ENCODE measurements at places on chromosomes 4 and X.

- peak; percentile 51 for DNase-seq
Observed at GRCh38 chr4:72468904-72469502, 100.0 kb downstream of the ADAMTS3 start.

- peak; percentile 90 for DNase-seq
Observed at GRCh38 chr4:121706595-121707021, 9.8 kb upstream of the ANXA5 start.

DNA sequence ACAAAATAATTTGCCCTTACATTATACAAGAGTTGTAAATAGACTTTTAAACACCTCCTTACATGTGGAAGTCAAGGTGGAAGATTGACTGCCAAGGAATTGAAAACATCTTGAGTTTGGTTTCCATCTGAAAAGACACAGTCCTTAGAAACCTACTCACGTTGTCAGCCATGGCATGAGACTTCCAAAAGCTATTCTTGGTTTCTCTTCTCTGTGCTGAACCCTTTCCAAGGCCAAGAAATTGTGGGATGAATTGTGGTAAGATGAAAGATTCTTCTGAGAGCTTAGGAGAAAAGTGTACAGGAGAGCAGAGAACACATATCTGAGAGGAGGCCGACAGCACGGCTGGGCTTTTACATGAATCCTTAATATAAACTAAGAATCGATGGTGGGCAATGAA, 370.0 kb downstream of the FBXW7 start:
- DNase-seq, result no peak

DNA sequence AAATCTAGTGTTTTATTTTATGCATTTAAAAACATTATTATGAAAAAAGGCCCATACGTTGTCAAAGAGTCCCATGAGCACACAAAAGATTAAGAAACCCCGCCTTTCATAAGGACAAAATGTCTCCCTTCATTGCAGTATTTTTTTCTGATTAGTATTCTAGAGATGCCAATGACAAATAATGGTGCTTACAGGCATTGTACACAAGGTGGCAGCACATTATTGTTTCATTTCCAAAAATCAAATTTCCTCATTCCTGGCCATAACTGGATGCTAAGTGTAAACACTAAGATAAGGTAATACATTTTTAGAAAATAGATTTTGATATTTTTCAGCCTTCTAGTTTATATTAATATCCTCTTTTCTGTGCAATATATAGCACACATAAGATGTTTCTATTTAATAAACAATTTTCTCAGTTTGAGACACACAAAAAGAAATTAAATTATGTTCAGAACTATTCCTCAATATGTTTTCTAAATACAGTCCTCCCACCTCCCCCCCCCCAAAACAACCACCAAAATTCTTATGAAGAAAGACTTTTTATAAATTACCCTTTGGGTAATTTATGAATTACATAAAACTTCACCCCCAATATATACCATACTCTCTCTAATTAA, 47.7 kb downstream of the TIGD2 start:
- DNase-seq, result peak; percentile 64

- DNase-seq, result no peak
Observed at GRCh38 chr4:111020961-111021360, 398.1 kb upstream of the PITX2 start.

DNA sequence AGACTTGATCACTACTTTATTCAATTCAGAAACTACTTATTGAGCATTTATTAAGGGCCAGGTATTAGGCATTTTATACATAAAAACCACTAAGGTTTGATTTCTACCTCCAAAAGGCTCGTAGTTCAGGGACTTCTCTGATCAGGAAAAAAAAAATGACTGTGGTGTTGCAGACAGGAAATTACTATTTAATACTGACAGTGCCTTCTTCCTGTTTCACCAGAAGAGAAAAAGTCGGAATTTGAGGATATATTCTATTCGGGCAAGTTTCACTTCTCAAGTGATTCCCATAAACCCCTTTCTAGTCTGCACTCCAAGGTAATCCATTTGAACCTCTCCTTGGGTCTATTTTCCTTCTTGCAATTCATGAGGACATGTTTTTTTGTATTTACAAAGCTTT, 15.3 kb upstream of the TASL start:
- no peak for DNase-seq

DNA sequence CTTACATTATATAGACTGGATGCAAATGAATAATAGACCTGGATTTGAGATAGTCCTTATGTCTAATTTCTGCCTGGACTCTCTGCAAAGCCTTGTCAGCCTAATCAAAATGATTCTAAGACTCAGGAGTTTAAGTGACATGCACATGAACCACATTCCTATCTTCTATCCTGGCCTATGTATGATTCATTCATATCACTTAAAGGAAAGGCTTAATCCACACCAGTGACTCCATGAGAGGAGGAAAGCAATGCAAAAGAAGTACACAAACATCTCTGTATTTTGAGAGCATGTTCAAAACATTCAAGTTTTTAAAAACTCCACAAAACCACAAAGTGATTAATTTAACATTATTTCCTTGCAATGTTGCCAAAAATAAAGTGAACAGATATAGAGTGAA, 14.6 kb downstream of the AMOT start:
- peak; percentile 13 for DNase-seq

DNA sequence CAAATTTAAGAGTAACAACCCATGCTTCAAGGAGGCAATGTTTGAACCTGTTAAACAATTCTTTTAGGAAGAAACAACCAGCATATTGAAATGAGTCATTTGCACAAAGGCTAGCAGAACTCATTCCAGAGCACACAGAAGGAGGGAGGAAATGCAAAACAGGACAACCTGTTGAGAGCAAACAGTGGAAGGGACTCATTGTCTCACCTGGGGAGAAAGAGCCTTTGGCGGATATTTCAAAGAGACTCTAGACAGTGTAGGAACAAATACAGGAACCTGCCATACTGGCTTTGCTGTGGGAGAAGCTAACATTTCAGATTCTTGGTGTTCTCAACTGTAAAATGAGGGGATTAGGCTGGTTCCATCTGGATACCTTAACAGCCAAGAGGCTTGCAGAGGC, 14.8 kb upstream of the RASGEF1B start:
- DNase-seq, result no peak

GRCh38 chr4:14925471-14925870, 76.8 kb upstream of the CPEB2 start:
- no peak for DNase-seq

GRCh38 chrX:152821145-152821765, 9.3 kb downstream of the CETN2 start:
- DNase-seq, result peak; percentile 38

- DNase-seq, result no peak
Observed at GRCh38 chr4:8888856-8889255, 17.2 kb upstream of the HMX1 start.

DNA sequence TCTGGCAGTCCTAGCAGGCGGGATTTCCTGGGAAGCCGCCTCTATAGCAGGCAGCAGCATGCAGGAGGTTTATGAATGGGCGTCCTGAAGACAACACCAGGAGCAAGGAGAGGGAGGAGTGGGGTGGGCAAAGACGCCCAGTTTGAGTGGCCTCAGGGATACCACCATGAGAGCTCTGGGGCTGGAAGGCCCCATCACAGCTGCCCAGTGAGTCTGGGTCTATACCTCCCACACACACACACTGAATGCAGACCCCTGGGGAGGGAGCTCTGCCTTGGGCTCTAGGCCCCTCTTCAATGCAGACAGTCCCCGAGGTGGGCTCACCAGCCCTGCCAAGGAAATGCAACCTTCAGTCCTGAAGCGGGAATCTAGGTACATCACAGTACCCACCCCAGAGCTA, 98.6 kb downstream of the AFAP1 start:
- DNase-seq, result no peak

DNA sequence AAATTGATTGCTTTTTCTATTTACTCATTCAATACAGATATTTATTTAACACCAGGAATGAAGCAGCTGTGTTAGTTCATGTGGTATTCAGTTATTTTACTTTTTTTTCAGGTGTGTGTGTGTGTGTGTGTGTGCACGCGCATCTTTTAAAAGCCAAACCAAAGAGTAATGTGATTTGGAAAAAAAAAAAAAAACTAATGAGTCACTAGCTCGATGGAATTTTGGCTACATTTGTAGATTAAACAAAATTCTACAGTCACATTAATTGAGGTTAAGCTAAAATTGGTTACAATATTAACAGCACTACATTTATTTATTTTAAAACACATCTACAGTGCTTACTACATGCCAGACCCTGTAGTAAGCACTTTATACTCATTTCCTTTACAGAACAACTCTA, 66.8 kb downstream of the HHIP start:
- peak; percentile 56 for DNase-seq

- no peak for DNase-seq
Observed at GRCh38 chrX:30895370-30895769, 6.3 kb upstream of the TAB3 start.

DNA sequence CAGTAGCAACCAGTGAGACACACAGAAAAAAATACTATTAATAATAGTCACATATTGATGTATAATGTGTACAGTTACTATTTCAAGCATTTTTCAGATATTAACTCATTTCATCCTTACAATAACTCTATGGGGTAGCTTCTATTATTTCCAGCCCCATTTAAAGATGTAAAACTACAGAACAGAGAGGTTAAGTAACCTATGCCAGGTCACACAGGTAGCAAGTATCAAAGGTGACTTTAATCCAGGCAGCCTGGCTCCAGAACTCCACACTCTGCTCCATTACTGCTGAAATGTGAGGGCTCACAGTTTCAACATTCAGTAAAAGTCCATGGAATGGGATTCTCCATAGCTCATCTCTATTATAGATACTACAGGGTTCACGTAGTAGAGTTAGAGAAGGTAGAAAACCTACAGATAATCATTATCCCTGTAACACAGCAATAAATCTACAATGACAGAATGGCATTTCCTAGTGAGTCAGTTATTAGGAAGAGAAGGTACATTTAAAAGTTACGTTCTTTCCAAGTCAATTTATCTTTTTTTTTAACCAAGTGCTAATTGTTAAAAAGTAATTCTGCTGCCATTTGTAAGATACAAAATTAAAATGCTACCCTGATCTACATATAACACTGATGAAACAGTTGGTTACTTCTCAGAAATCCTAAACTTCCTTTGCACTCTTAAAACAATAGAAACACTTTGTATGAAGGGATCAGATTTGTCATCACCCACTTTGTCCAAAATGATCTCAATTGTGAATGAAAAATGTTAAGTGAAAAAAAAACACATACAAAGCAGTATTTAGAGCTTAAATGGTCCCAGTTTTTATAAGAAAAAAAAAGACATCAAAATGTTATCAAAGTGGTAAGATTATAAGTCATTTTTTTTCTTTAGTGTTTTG, 18.7 kb downstream of the RELL1 start:
- peak; percentile 29 for DNase-seq

GRCh38 chr4:32318926-32319325, 1598.8 kb downstream of the PCDH7 start:
- no peak for DNase-seq

DNA sequence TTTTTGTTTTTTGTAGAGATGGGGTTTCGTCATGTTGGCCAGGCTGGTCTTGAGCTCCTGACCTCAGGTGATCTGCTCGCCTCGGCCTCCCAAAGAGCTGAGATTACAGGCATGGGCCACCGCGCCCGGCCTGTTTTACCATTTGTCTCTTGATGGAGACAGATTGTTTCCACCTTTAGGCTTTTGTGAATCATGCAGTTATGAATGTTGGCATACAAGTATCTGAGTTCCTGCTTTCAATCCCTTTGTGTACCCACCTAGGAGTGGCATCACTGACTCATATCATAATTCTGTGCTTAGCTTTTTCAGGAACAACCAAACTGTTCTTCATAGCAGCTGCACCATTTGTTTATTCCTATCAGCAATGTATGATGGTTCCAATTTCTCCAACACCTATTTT, 20.2 kb upstream of the MGST2 start:
- no peak for DNase-seq

- DNase-seq, result no peak
Observed at GRCh38 chr4:110704748-110705439, 82.0 kb upstream of the PITX2 start.

- DNase-seq, result peak; percentile 32
Observed at GRCh38 chrX:118495958-118496762, 545 bp downstream of the DOCK11 start.

DNA sequence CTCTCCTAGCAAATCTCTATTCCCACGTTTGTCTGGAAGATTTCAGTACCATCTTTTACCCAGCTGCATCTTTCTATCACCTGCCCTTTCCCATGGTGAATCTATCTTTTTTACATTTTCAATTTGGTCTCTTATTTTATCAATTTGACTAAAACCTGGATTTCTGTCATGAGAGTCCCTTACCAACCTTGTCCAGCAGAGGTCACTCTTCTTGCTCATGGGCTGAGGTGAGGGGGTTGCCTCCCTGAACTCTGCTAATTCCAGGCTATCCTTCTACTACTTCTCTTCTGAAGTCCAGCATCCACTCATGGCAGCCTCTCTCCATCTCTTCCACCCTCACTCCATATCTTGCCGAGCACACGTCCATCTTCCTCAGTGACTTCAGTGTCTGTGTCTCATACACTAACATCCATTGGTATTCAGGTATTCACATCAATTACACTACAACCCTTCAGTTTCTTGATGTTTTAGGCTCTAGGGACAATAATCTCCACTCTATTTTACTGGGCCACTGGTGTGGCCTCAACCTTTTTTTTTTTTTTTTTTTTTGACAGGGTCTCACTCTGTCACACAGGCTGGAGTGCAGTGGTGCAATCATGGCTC, 17.8 kb upstream of the ZNF827 start:
- peak; percentile 56 for DNase-seq

- DNase-seq, result no peak
Observed at GRCh38 chr4:189088780-189089179, 851.9 kb upstream of the FRG1 start.

GRCh38 chrX:19789376-19789775, 98.0 kb downstream of the SH3KBP1 start:
- DNase-seq, result no peak

GRCh38 chr4:86908251-86908657, 16.0 kb upstream of the C4orf36 start:
- DNase-seq, result peak; percentile 47

DNA sequence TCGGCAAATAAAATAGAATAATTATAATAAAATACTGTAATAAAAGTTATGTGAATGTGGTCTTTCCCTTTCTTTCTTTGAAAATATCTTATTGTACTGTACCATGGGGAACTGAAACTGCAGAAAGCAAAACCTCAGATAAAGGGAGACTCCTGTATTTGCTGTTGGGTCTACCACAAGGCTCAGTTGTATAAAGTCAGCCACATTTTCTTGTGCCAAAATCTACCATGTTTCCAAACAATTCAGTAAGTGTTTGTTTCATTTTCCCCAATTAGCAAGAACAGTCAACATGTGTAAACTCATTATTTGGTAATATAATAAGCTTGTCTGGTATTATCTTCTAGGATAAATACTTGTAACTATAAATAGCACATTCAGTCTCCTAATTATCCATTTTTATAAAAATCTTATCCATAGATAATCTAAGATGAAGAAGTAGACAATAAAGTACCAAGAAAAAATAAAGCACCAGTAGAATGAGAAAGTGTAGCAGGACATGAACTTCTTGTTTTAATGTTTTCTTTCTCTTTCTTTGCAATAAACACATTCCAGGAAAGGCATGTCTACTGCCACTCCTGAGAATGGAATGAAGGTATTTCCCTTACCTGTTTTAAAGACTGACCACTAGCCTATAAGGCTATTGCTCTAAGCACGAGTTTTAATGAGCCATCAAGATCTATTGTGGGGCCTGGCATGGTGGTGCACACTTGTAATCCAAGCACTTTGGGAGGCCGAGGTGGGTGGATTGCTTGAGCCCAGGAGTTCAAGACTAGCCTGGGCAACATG, 15.0 kb upstream of the OTUD4 start:
- no peak for DNase-seq

Data from fibroblast of mammary gland (primary cell).